ENCODE measurements at places on chromosomes 5 and 9. TPM values are rescaled to one million over a fixed set of nuclear protein-coding genes. Genes with fewer than 3 reads are reported as not detected.

- DNase-seq = peak; percentile 77
Measured at GRCh38 chr5:132746954-132747615, at the start of gene CCNI2. Gene CCNI2, plus strand, starts transcription at chr5:132747426. Its CDS starts 70 bp downstream, at chr5:132747496.

GRCh38 chr9:21728781-21729180 is 73.7 kb upstream of the MTAP start:
- DNase-seq = no peak

The IFNE gene
- 1.1 TPM for total RNA-seq

DNA sequence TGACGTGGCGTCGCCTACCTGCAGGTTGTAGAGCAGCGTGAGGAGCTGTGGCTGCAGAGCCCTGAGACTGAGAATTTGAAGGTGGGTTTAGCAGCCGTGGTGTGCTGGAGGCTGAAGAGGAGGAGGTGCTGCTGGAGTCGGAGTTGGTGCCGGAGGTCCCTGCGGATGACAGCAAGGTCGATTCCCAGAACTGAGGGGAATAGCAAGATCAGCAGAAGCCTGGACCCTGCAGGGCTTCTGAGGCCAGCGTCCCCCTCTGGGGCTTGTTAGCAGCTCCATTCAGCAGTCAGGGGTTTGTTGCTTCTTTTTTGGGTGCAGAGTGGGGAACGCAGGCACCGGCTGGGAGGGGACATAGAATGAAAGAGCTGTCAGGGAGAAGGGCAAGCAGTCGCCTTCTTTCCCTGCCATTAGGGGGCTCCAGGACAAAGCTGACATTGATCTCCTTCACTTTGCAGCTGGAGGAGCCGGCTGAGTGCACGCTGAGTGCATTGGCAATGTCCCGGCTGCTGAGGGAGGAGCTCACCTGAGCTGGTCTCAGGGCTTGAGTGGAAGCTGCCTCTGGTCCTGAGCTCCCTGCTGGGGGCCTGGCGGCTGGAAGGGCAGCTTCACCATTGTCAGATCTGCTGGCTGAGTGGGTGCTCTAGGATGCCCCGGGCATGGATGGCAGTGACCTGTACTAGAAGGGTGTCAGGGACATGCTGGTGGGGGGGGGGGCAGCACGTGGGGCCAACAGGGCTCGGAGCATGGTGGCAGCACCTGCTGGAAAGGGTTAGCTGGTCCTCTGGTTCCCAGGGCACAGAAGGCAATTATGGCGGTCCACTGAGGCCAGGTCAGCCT is 20.8 kb downstream of the OBP2B start:
- DNase-seq = peak; percentile 75

DNA sequence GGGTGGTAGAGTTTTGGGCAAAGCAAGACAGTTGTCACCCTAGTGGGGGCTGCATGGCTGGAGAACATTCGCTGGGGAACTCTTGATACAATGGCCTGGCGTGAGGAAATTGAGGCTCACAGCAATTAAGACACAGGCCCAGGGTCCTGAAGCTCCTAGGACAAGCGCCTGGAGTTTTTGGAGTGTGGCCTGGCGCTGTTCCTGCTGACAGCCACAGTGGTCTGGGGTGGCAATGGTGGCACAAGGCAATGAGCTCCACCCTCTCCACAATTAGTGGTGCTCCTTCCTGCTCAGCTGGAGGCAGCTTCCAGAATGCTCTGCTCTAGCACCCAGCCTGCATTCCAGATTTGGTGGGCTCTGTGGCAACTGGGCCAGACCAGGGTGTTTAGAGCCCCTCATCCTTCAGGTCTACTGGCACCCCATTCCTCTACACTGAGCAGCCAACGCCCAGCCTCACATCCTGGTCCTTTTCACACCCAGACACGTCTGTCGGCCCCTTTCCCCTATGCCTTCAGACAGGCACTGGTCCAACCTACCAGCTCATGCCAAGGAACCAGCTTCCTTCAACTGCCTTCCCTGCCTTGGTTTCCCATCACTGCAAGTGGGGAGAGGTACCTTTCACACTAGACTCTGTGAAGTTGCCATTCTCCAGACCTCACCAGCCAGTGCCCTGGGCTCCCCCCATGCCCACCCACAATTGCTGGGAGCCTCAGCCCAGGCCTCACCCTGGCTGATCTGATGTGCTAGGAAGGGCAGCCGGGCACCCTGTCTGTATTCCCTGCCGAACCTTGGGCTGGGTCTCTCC is 138.1 kb upstream of the COL5A1 start:
- DNase-seq = no peak

DNA sequence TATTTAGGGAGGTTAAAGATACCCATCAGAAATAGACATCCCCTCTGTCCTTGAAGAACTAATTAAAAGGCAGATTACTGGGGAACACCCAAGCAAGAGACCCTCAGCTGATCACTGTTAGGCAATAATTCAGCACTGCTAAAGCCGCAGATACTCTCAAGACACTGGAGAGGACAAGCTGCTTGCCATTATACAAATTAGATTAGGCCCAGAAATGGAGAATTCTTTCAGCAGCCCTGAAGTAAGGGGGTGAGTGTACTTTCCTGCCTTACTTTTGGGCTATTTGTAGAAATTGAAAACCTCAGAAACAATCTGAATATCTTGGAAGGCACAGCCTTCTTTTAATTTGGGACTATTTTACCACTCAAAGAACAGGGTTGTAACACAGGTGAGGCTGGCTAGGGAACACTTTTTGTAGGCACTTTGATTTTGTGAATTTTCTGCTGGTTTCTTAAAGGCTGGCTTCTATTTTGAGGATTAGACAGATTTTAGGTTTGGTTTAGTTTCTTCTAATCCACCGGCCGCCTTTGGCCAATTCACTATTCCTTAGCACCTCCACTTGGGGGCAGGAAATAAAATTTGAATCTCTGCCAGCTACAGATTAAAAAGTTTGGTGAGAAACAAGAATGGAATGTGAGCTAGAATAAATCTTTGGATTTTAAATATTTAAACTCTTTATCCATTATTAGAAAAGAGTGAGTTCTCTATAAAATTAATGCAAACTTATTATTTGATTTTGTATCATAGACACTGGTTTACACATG is 106.0 kb downstream of the SMARCA2 start:
- DNase-seq = no peak

DNA sequence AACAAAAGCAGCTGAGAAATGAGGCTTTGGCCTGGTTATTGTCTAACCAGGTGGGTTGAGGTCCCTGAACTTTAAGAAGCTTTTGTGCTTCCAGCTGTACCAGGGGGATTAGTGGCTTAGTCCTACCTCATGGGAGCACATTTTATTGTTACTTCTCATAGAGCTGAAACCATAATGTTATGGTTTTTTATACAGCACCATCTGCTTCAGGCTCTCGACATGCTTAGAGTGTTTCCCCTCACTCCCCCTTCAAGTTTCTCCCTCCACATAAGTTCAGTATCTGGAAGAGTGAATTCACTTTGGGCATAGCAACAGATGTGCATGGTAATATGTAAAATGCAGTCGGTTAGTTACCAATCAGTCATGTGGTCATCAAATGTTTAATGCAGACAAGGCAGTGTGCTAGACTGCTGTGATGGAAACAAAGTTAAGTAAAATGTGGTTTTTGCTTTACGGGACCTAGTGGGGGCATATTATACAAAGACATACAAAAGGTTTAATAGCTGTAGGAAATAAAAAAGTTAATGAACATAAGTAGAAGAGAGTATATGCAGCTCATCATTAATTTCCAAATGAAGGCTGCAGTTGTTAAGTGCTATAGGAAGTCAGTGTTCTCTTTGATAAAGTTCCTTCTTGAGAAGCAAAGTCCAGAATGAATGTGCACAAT is 95.9 kb upstream of the SPRY4 start:
- DNase-seq = no peak

The IL4 gene
- total RNA-seq = not detected

- no peak for DNase-seq
Measured at GRCh38 chr5:6087576-6087975, 290.8 kb downstream of the MED10 start.

The ZNF474 gene
- total RNA-seq = 0.38 TPM

DNA sequence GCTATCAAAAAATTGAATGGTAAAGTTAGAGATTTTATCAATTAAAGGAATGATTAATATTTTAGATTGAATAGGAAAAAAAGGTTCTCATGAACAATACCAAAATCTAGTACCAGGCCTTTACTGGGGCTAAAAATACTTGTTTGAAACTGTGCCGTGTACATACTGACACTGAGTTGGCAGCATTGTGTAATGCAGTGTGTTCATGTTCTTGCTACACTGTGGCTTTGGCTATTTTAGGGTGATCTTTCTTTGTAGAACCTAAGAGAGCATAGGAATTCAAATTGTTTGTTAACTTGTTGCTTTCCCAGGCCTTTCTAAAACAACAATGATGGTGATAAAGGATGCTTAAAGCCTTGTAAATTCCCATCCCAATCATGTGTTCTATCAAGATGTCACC is 80.9 kb downstream of the KIF4B start:
- no peak for DNase-seq

The DUSP1 gene
- total RNA-seq = 172 TPM

GRCh38 chr9:8315211-8315610 is 515.6 kb upstream of the DMAC1 start:
- DNase-seq = no peak

GRCh38 chr5:83426855-83427254 is 44.7 kb upstream of the VCAN start:
- DNase-seq = no peak

DNA sequence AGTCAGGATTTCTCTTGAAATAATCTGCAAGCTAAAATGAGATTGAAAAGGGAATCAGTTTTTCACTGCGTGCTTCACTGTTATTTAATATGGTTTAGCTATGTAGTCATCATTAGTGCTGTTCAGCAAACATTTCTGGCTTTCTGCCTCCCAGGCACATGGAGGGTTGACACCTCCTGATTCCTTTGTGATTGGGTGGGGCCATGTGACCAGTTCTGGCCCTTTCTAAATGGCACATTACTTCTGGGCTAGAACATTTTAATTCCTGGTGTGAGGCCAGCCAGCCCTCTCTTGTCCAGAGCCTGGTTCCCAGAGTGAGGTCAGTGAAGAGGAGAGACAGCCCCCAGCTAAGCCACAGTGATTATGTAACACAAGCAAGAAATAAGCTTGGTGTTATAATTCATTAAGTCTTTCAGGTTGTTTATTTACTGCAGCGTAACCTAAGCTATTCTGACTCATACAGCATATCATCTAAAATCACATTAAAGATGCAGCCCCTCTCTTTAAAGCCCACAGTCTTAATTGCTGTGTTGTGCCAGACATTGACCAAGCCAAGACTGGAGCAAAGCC is 17.4 kb upstream of the ARSI start:
- DNase-seq = peak; percentile 66

DNA sequence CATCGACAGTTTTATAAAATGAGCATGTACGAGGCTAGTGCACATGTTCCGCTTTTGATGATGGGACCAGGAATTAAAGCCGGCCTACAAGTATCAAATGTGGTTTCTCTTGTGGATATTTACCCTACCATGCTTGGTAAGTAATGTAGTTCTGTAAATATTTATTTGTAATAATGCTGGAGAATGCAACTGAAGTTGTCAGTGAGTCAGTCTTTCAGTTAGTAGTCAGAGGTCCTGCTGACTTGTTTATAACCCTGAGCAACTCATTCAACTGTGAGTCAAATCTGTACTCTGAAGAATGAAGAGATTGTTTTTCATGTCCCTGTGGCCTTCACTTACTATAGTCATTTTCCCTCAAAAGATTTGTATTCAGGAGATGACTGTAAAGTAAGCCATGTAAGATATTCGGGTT is 28.4 kb upstream of the GPR150 start:
- no peak for DNase-seq

DNA sequence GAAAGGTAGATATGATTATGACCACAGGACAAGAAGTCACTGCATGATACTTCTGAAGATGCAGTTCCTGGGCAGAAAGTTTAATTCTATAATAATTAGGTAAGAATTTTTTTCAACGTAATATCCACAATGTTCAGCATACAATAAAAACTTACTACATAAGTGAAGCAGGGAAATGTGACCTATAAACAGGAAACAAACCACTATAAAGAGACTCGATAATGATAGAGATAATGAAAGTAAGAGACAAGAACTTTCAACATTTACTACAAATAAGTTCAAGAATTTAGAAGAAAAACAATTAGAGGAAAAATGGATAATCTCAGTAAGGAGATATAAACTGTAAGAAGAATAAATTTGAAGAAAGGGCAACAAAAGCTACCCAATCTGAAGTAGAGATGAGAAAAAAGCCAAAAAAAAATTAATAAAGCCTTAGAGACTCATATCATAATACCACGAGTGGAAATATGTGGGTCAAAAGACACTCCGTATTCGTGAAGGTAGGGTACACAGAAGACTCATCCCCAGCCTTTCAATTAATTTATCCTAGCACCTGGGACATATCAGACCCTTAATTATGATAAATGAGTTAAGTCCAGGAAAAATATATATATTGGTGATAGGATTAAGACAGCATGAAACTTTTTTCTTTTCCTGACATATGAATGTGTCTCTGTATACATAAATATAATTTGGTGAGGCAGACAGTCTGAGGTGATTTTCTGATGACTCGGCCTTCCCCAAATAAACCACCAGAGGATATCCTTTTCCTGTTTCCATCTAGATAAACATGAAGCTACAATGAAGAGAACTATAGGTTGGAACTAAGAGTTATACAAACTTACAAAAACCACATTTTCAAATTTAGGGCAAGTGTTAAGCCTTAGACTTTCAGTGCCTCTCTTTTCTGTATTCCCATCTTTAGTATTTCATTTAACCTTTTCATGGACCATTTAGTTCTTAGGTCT is 120.4 kb downstream of the RAPGEF6 start:
- no peak for DNase-seq

GRCh38 chr9:134937164-134937555 is 19.4 kb upstream of the FCN1 start:
- no peak for DNase-seq

The PFN3 gene
- total RNA-seq = not detected

DNA sequence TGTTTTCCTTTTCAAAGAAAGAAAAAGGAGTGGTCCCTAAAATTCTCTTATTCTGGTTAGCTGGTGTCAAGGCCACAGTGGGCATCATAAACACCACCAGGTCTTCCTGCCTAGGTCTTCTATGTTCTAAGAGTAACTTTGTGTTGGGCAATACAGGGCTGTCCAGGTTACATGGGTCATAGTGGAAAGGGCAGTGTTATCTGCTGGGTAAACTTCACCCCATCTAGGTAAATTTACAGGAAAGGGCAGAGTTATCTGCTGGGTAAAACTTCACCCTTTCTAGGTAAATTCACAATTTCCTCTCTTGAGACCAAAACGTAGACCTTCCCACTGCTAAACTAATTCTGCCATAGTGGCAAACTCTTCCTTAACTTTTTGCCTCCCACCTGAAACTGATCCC is 18.9 kb upstream of the JAKMIP2 start:
- DNase-seq = no peak

GRCh38 chr5:181058786-181059296 is 18.8 kb downstream of the BTNL9 start:
- DNase-seq = no peak

DNA sequence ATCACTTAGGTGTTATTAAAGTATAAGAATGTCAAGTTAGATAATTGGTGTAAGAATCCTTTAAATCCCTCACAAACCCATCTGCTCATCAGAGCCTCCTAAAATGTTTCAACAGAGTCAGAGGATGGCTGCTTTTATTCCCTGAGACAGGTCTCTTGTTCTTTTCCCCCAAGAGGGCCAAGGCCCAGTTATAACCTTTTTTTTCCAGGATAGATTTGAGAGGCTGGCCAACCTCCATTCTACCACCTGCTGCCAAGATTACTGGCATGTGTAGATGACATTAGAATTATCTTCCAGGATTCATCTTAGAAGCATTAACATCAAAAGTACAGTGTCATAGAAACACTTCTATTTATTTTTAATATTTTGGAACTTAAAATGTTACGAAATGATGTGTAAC is 305.1 kb downstream of the TRPM3 start:
- DNase-seq = no peak

- peak; percentile 81 for DNase-seq
Measured at GRCh38 chr5:34684281-34684979, 28.3 kb downstream of the RAI14 start.

The CCL21 gene
- 92.8 TPM for total RNA-seq

- no peak for DNase-seq
Measured at GRCh38 chr5:119367502-119368237, 11.9 kb downstream of the TNFAIP8 start.

Measured in kidney (tissue), 22 donors.